ENCODE measurements at places on chromosomes 2 and 18.

DNA sequence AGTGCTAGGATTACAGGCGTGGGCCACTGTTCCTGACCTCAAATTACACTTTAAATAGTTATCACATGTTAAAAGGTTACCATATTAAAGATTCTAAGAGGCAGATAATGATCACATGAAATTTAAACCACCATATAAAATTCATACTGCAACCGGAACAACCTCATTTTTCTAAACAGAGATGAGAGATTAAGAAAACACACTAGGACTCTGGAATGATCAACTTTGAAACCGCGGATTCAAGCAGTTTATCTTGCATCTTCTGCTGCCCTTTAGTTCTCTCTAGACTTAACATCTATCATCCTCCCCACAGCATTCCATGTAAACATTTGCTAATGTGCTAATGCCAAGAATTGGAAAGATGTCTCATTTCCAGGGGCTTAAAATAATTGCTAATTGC is 115.8 kb downstream of the PIGN start:
- no peak for DNase-seq

- no peak for DNase-seq
These were observed 998 bp downstream of the RNF149 start for GRCh38 chr2:101307503-101307902.

GRCh38 chr2:177044671-177045070 is 167.9 kb upstream of the HNRNPA3 start:
- no peak for DNase-seq

DNA sequence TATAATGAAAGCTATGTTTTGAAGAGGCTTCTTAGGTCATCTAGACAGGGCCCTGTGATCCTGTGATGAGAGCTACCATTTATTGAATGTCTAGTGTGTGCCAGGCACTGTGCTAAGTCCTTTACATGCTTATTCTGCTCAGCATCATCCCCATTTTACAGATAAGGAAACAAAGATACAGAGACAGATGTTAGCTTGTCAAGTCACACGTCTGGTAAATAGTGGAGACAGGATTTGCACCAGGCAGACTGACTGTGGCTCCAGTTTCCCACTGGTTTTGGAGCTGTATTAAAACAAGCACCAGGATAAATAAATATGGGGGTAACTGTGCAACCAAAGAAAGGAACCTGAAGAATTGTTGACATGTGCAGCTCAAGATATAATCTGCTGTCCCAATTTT is 19.2 kb upstream of the EML6 start:
- DNase-seq, result no peak

DNA sequence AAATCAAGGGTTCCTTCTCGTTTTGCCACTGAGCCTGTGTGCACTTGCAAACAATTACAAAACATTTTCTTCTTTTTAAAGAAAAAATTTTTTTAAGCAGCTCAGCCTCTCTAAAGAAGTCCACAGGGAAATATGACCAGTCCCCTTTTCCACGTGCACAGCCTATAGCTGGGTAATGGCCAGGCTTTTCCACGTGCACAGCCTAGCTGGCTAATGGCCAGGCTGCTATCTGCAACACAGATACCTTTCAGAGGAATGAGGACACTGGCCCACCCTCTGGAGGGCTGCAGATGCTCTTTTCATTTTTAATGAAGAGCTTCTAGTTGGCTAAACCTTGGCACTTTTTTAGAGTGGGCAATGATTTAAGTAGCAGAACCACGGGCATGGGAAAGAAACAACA is 46.3 kb downstream of the ASB18 start:
- no peak for DNase-seq

- DNase-seq, result no peak
These were observed 926 bp downstream of the NDUFV2 start for GRCh38 chr18:9103376-9103873.

GRCh38 chr2:197042739-197043196 is 116.3 kb upstream of the PGAP1 start:
- DNase-seq, result no peak

DNA sequence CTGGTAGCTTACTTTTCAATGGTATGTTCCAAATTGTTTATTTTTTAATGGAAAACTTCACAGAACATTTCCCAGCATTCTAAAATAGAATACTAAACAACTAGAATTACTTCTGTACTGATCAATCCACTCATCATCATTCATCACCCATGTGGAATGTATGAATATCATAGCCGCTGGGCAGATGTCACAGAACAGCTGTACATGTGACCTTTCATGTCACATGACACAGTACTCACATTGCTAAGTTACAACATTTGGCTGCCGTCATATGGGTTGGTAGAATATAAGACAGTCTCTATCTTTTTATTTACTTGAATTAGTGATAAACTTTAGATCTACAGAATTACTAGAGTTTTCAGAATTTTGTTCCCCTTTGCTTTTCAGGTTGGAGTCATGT is 387.6 kb downstream of the ZEB2 start:
- no peak for DNase-seq

- no peak for DNase-seq
These were observed 150.0 kb downstream of the LPIN1 start for GRCh38 chr2:11896386-11896785.

- no peak for DNase-seq
These were observed 46.3 kb downstream of the COPS8 start for GRCh38 chr2:237131749-237132533.
